ENCODE measurements at places on chromosomes 6 and 20.

- no peak for DNase-seq
Measured at GRCh38 chr6:159777240-159777904, 12.0 kb downstream of the TCP1 start.

GRCh38 chr6:137480431-137480830, 13.8 kb downstream of the OLIG3 start:
- no peak for DNase-seq

DNA sequence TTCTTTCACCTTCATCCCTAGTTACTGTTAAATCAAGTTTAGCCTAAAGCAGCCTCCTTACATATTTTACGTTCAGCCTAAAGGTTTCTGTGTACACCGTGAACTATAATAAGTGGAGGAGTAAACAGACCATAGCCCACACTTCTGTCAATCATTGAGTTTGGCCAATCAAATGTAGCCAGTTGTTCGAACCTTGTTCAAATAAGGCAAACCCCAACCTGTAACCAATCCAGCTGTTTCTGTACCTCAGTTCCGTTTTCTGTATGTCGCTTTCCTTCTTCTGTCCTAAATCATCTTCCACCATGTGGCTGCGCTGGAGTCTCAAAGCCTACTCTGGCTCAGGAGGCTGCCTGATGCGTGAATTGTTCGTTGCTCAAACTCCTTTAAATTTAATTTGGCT, 1.8 kb upstream of the FBXO30 start:
- DNase-seq: no peak

DNA sequence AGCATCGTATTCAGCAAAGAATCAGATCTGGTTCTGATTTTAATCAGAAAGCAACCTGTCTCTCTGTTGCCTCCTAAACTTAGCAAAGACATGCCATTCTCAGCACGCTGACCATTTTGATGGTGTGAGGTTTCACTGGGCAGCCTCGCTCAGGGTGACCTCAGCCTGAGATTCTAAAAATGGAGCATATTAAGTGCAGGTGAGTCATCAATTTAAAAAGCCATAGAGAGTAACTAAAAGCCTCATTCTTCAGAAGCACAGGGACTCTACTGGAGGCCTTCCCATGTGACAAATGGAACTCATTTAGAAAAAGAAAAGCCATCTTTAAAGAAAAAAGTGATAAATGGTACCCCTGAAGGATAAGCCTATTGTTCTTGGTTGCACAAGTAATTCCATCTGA, 91.3 kb downstream of the FILIP1 start:
- no peak for DNase-seq

GRCh38 chr6:139346392-139346791, 28.1 kb downstream of the CITED2 start:
- DNase-seq: no peak

- DNase-seq: no peak
Measured at GRCh38 chr20:10448270-10449156, 13.4 kb downstream of the SLX4IP start.

- no peak for DNase-seq
Measured at GRCh38 chr20:14342918-14343317, 5.5 kb upstream of the FLRT3 start.

DNA sequence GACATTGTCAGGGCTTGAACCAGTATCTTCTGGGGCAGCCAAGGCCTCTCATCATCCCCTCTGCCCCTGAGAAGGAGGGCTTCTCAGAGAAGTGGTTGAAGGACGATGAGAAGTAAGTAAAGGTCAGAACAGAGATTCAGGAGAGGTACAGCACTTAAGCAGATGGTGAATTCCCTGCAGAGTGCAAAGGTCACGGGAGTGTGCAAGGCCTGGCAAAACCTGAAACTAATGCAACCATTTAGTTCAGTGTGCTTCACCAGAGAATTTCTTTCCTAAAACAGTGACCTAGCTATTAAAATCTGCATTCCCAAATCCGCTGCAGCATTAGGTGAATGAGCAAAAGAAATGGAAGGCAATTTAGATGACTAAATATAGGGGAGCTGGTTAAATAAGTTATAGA, 58.4 kb downstream of the TRERF1 start:
- DNase-seq: no peak

DNA sequence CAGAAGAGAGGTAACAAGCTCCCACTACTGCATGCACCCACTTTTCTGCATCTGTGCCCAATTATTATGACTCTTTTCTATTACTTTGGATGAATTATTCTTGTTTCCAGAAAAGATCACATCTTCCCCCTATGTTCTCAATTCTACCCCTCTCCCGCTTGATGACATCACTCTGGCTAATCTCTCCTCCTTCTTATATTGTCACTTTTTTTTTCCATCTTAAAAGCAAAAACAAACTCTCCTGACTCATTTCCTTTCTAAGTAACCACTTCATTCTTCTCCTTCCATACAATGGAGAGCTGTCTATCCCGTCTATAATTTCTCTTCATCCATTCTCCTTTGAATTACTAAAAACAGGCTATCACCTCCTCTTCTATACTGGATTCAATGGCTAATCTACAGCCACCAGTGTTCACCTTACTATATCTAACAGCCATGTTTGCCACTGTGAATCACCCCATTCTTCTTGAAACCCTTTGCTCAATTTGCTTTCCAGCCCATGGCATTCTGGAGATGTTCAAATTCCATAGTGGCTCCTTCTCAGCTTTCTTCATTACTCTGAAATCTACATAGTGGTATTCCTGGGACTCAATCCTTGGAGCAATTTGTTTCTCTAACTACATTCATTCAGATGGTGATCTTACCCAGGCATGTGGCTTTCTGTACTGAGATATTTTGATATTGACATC, 378.4 kb downstream of the ARHGAP18 start:
- DNase-seq: no peak

DNA sequence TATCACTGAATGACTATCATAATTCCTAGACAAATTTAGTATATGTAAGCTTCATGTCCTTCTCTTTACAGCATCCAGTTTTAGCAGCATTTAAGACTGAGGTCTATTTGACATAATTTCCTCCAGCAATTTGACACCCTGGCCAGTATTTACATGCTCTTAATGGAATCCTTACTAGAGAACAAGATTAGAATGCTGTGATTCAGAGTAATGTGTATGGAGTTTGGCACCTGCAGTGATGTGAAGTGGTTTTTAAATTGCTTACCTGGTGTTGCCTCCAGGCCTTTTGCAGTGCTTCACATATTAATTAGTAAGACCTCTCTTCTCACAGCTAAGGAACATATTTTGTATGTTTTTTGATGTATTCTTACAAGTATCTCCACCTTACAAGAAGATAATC, 9.8 kb downstream of the NKX2-4 start:
- DNase-seq: no peak

DNA sequence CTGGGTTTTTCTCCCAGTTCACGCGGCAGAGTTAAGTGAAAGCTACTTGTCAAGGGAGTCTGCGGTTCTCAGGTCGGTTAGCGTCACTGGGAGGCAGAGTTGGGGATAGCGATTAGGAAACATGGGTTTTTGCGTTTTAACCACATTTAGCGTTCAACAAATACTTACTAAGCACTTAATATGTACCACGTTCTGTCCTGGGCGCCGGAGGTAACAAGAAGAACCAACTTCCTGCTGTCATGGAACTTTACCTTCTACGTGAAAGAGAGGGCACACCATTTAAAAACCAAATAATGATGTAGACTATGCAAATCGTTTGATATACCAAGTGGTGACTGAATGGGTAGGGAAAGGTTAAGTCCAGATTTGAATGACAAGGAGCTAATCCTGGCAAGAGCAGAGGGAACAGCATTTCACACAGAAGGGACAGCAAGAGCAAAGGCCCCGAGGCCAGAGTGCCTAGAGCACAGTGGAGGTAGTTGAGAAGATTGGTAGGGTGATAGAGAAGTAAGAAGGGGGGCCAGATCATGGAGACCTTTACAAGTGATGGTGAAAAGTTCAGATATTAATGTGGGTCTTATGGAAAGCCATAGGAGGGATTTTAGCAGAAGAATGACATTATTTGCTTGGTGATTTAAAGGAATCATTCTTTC, 744 bp downstream of the RIOK1 start:
- DNase-seq: no peak

DNA sequence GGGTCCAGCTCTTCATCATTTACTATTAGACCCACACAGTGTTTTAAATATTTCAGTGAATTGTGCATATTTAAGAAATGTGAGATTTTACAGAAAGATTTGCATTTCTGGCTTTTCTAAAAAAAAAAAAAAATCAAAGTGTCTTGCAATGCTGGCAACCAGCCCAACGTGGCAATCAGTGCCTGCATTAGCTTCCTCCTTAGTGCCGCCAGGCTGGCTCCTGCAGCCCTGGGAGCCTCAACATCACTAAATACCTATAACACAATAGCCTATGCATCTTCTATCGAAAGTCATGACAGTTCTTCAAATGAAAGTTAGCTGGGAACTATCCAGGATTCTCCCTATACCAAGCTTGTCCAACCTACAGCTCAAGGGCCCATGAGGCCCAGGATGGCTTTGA, 9.4 kb upstream of the CD93 start:
- no peak for DNase-seq

DNA sequence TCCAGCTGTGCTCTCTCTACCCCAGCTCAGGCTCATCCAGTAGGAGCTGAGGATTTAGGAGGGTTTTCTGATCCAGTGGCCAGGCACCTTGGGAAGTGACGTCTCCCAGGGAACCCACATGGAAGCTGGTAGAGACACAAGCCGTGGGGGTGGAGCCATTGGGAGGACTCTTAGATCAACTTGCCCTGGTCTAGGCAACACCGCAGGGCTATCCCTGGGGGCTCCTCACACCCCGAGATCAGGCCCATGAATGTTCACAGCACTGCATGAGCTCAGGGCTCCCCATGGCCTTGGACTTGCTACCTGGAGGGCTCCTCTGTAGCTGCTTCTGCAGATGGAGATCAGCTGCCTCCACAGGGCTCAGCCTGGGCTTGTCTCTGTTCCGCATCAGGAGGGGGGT, 112.1 kb downstream of the CDH4 start:
- DNase-seq: no peak

- no peak for DNase-seq
Measured at GRCh38 chr6:155377061-155377460, 62.8 kb upstream of the TFB1M start.

GRCh38 chr6:136467186-136467585, 83.0 kb downstream of the MAP7 start:
- DNase-seq: no peak

All from NCI-H510A (cell line).